ENCODE measurements at places on chromosomes 2 and 18.

DNA sequence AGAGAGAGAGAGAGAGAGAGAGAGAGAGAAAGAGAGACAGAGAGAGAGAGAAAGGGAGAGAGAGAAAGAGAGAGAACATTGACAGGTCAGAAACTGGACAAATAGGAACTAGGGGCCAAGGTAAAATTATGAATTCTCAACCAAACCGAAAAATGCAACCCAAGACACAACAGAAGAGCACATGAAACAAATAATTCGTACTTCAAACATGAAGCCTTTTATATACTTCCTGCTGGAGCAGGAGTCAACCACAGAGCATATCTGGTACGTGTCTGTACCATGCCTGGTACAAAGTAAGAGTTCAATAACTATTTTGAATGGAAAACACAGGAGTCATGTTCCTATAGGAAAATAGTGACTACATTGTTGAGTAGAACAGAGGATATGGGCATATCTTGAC, 6.5 kb upstream of the VPS54 start:
- DNase-seq = no peak

- DNase-seq = no peak
These were observed 1.3 kb downstream of the ATP9B start for GRCh38 chr18:79070486-79070885.

GRCh38 chr2:220504938-220505503, 877.6 kb downstream of the SLC4A3 start:
- DNase-seq = no peak

GRCh38 chr2:46306988-46307655, 9.9 kb downstream of the EPAS1 start:
- no peak for DNase-seq

DNA sequence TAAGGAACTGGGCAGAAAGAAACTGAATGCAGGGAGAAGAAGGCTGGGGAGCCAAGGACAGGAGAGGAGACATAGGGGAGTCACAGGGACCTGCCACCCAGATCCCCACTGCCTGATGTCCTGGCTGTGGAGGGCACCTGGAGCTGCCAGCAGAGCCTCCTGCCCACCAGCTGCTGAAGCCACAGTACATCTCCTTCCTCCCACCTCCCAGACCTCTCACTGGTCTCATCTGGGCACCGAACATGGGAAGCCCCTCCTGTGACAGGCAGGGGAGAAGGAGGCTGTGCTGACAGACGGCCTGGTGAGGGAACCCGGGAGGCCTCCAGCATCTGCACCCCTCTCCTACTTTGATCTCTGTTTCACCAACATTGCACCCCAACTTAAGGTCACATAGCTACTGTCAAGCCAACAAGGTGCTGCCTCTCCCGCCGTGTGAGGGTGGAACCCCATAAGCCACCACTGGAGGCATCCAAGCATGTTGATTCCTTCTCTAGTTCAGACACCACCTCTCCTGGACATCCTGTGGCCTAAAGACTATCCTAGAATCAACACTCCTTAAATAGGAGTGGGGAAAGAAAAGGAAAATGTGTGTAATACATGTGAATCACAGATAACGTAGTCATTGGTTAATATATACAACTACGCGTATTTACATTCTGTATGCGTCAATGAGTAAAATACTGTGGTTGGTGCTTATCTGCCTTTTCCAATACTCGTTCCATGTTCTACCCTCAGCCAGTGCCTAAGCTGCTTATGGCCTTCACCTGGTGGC, 3.5 kb upstream of the RNPEPL1 start:
- DNase-seq = no peak

- DNase-seq = no peak
These were observed 79.9 kb downstream of the EPAS1 start for GRCh38 chr2:46377101-46377581.

GRCh38 chr2:181910028-181910831, 18.7 kb downstream of the ITPRID2 start:
- DNase-seq = no peak

DNA sequence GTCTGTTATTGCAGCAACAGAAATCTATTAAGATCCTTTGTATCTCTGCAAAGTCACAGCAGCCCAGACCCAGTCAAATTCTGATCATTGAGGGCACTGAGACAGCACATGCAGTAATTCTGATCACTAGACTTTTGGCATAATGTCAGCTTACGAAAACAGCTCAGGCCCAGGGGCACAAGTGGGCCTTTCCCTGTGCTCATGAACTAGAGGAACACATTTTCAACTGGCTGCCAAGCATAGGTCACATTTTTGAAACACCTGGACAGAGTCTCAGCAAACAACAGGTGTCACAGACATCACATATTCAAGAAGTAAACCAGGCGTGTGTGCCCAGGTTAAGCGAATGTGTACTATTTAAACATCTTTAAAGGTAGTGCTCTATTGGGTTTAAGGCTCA, 13.7 kb downstream of the DOCK10 start:
- DNase-seq = no peak

GRCh38 chr18:48408727-48409590, at the start of gene ZBTB7C:
TSS of gene ZBTB7C (minus strand) at chr18:48409383.
- DNase-seq = no peak

DNA sequence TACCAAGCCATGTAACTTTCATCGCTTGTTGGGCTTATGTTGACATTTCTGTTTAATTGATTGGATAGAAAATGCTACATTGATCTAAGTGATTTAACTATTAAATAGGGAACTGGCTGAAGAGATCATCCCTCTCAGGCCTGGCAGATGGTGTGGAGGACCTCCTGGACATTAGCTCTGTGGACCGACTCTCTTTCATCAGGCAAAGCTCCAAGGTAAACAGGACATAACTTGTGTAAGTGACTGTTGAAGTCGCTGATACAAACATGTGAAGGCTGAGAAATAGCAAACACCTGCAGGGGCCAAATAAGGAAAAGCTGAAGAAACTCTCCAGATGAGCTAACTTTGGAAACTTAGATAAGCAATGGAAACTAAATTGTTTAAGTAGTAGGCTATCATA, 68.8 kb downstream of the UNC80 start:
- DNase-seq = no peak

GRCh38 chr2:213091765-213092164, 59.6 kb downstream of the IKZF2 start:
- DNase-seq = no peak

GRCh38 chr18:73774811-73775509, 372.7 kb downstream of the FBXO15 start:
- no peak for DNase-seq

GRCh38 chr2:224576088-224576715, 9.0 kb downstream of the CUL3 start:
- DNase-seq = no peak

DNA sequence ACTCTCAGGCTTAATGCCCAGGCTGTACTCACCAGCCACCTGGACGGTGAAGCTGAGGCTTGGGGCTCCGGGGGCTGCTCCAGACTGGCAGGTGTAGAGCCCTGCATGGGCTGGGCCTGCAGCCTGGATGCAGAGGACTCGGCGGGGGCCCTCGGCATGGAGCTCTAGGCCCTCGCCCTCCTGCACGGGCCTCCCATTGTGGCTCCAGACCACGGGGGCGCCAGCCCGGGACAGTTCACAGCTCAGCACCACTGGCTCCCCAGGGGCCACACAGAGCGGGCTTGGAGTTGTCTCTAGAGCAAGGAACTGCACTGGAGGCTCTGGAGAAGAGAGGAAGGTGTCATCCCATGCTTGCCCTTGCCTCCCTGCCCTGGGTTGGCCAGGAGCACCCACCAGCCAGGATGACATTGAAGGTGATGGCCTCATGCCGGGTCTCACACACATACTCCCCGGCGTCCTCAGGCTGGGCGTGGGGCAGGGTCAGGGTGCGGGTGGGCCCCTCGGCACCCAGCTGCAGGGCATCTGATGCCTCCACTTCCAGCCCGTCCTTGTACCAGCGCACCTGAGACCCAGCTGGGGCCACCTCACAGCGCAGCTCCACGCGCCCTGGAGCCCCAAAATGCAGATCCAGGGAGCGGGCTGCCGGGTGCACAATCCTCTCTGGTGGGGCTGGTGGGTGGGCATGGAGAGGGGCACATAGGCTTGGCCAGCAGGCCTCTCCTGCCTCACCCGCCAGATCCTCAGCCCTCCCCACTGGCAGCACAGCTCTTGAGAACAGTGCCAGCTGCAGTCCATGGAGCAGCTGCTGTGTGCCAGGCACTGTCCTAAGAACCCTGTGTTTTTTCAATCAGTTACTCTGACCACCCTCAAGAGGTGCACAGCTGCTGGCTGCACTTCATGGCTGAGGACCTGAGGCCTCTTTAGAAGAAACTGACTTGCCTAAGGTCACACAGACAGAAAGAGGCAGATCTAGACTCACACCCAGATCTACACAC, 13.3 kb downstream of the OBSL1 start:
- DNase-seq = no peak

- no peak for DNase-seq
These were observed 28.4 kb downstream of the TMEM177 start for GRCh38 chr2:119707117-119708087.

DNA sequence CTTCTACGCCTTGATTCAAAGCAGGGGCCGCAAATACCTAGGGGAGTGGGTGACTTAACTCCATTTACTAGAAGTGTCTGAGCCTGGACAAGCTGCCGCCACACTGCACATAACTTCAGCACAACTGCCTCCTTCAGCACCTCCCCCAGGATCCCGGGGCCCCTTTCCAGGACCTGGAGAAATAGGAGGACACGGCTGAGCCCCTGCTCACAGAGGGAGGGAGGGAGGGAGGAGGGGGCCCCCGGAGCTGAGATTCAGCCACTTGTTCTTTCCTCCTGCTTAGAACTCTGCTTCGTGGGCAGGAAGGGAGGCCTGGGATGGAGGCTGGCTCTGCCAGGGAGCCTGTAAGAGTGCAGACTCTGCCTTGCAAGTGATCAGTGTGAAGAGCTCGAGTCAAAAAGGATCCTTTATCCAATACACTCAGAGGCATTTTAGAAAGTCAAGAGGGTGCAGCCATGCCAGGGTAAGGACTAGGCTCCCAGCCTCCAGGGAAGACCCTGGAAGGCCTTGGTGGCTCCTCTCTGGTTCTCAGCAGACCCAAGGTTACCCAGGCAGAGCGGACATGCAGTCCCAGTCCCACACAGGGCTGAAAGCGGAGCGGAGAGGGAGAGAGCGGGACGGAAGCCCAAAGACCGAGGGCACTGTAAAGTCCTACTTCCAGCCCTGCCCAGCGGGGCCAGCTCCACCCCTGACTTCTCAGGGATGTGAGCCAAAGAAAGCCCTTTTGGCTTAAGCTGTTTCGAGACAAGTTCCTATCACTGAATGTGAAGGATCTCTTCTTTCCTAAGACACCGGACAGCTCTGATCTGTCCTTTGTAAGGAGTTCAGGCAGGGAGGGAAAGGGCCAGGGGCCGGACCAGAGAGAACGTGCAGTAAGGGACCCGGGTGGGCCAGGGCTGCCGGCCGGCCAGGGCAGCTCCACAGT, 8.6 kb upstream of the ARMC9 start:
- no peak for DNase-seq

GRCh38 chr2:27627963-27628766, 647 bp downstream of the CCDC121 start:
- peak; percentile 36 for DNase-seq

GRCh38 chr2:179749210-179749609, 112.2 kb downstream of the ZNF385B start:
- no peak for DNase-seq

- DNase-seq = no peak
These were observed 51.3 kb downstream of the ANKMY1 start for GRCh38 chr2:240506406-240507059.

DNA sequence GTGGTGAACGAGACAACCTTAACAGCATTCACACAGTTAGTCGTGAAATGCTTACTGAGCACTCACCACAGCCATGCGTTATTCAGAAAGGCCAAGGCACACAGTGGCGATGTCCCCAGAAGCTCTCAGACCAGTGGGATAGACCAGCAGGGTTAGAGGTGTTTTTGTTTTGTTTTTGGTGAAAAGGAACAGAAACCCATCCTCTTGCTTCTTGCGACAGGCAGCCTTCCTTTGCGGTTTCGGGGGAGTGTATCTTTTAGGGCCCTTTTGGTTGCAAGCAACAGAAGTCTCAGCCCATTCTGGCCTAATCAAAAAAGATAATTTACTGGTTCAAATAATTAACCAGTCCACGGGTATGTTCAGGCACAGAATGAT, 4.7 kb downstream of the GNLY start:
- DNase-seq = no peak

DNA sequence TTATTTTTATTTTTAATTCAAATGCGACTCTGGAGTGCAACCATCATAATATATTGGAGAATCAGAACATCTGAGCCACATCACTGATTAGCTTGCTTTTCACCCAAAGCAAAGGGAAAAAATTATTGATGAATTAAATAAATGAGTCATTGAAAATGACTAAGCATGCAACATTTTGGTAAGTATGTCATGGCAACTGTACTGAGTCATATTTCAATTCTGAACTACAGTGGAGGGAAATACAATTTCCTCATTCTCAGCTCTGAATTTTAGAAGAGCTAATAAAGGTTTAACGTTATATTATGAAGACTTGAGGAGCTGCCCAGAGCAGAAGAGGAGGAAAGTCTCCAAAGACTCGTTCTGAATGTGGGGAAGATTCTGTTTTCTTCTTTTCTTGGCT, 89.6 kb upstream of the CCDC68 start:
- DNase-seq = peak; percentile 15

Measured in HTR-8/SVneo (cell line).